ENCODE measurements at places on chromosomes 16 and 17.

GRCh38 chr17:75722076-75722475 lies 817 bp downstream of the ITGB4 start:
- DNase-seq: no peak

DNA sequence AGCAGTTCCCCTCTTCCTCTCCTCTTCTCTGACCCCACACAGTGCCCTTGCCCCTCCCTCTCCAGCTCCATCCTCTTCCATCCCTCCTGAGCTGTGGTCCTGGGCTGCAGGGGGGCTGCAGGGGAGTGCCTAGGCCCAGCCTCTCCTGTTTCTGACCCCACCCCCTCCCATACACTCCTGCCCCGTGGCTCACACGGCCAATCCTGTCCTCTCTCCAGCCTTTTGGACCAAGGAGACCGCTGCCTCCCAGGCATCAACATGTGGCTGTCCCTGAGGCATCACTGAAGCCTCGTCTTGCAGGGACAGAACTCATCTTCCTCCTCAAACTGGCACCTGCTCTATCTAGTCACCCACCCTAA lies 6.7 kb downstream of the CLUH start:
- no peak for DNase-seq

DNA sequence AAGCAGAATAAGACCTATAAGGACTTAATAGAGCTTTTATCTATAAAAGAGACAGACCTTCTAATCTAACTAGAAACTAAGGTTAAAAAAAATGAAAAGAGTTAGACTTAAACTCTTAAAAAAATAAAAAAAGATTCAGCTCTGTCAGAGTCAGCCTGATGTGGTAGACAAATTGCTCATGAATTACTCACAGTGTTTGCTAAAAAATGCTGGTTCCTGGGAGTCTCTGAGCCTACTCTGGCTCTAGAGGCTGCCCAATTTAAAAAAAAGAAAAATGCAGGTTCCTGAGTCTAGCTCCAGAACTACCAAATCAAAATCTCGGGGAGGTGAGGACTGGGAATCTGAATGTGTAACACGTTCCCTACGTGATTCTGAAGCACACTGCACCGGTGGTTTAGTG lies 18.1 kb downstream of the SOST start:
- DNase-seq: peak; percentile 20

DNA sequence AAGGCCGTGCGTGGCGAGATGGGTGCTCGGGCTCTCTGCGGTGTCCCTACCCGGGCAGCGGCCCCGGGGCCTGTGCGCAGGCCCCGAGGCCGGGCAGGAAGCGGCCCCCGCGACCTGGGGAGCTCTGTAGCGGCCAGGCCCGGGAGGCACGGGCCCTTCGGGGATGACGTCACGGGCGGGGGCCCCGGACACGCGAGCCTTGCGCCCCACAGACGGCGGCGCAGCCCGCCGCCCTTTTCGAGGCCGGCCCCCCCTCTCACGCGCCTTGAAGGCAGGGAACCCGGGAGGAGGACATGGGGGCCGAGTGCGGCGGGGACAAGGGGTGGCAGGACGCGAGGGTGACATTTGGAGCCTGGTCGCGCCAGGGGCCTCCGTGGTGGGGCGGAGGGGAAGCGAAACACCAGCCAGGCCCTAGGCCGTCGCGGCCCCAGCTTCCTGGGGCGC lies 1.1 kb downstream of the RAI1 start:
- peak; percentile 53 for DNase-seq

GRCh38 chr16:66911112-66911511 lies 7.6 kb downstream of the CDH16 start:
- DNase-seq: no peak

DNA sequence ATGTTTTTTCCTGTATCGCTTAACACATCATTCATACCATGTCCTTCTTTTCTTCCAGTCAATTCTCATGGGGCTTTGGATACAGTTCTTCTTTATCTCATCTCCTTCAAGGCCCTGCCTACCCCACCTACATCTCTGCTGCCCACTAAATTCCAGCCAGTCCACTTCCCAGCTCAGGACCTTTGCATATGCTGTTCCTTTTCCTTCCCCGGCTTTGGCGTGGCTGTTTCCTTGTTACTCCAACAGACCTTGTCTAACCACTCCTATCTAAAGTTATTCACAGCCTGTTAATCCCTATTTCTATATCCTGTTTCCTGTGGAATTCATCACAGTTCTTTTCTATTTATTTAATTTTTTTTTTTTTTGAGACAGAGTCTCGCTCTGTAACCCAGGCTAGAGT lies 6.6 kb upstream of the STAT3 start:
- no peak for DNase-seq

DNA sequence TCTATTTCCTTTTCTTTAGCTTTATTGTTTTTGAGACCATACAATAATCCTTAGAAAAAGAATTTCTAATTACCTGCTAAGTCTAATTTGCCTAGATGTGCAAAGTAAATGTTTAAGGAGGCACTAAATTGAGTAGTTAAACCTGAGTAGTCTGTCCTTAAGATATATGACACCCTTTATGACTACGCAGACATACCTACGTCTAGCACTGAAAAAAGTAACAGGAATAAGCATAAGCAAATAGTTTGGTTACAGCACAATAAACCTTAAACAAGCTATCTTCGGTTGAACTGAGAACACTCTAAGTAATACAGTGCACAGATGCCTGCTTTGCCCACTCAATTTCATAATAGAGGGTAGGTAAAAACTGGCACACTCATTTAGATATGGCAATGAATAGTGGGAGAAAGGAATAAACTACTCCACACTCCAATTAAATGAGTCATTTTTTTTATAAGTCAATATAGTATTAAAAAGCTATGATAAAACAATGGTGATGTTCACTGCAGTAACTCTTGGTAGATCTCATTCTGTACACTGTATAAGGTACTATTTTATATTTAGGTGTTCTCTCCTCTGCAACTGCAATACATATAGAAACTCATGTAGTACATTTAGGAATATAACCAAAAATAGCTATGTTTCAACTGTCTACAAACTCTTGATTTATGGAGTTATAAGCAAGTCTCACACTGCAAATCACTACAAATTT lies 19.7 kb upstream of the INTS2 start:
- no peak for DNase-seq

- no peak for DNase-seq
Observed at GRCh38 chr16:62954144-62955032, 918.1 kb upstream of the CDH8 start.

DNA sequence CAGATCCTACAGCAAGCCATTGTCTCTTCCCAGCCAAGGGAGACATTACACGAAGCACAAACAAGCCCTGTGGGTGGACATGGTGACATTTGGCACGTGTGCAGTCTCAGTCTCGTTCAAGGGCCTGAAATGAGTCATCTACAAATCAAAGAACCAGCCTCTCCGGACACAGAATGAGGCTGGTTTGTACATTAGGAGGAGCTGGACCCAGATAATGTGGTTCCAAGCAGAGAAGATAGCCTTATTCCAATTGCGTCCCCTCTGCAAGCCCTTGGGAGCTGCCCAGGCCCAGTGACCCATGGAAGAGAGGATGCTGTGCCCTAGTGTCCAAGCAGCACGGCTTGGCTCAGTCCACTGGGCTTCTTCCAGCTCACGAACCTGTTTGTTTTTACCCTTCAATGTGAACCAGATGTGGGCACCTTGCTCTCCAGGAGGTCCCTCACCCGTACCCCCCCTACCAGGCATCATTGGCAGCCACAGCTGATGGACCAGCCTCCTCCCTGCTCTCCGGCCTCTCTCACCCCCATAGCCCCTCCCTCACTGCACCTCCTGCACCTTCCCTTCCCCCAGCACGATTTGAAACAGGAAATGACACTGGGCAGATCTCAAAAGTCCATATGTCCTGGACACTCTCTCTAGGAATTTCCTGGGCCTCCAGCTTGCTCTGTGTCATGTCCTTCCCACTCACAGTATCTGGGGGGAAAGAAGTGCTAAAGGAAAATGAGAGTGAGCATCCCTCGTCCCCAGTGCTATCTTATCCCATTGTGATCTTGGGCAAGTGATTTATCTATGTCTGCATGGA lies 26.2 kb downstream of the KPNA2 start:
- DNase-seq: no peak

DNA sequence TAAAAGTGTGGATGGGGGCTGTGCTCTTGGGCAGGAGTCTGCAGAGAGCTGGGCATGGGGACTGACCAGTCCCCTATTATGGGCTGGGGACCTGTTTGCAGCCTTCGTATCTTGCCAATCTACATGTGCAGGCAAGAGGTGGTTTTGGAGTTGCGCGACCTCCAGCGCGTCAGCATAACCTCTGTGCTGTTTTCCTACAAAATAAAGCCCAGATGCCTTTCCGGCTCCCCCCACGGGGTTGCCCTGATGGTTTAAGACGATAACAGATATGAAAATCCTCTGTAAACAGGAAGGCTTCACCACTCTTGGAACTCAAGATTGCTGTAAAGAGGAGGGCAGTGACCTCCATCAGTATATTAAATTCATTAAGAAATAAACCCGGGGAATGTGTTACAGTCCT lies 16.5 kb upstream of the SPPL2C start:
- no peak for DNase-seq

GRCh38 chr17:66085221-66085620 lies 106.7 kb downstream of the CEP112 start:
- DNase-seq: no peak

DNA sequence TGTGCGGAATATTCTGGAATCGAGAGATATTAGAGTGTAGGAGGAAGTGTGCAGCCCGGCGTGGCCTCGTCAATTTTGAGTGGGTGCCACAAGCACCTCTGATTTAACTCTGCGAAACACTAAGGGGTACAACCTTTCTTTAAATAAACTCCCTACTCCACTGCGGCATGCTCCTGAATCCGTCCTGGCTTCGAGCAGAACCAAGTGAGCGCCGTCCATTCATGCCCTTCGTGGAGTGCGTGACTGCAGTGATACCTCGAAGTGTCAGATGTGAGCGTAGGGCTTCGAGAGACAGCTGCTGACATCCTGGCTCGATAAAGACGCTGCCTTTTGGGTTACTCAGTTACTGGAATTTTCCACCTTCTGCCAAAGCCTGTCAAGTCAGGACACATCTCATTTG lies 128.8 kb downstream of the FOXL1 start:
- DNase-seq: no peak

DNA sequence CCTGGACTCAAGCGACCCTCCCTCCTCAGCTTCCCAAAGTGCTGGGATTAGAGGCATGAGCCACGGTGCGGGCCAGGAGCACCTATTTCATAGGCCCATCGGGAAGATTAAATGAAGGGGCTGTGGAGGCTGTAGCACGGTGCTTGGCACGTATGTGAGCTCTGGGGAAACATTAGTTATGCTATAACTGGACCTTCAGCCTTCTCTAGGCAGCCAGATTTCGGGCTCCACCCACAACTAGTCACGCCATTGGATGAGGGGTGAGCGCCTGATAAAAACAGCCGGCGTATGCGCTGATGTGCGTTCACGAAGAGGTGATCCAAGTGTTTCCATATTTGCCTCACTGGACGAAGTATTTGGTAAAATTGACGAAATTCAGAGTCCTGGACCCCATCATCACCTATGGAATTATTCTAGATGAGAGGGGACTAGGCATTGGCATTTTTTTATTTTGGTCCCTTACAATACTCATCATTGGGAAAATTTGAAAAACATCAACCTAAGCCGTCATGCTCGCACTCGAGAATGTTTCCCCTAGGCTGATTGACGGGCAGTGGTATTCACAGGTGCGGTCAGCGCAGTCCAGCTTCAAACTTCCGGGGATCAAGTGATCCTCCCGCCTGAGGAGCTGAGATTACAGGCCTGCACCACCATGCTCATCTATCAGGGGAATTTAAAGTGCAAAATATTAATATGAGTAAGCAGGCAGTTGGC lies 1.8 kb upstream of the ANKRD11 start:
- no peak for DNase-seq

DNA sequence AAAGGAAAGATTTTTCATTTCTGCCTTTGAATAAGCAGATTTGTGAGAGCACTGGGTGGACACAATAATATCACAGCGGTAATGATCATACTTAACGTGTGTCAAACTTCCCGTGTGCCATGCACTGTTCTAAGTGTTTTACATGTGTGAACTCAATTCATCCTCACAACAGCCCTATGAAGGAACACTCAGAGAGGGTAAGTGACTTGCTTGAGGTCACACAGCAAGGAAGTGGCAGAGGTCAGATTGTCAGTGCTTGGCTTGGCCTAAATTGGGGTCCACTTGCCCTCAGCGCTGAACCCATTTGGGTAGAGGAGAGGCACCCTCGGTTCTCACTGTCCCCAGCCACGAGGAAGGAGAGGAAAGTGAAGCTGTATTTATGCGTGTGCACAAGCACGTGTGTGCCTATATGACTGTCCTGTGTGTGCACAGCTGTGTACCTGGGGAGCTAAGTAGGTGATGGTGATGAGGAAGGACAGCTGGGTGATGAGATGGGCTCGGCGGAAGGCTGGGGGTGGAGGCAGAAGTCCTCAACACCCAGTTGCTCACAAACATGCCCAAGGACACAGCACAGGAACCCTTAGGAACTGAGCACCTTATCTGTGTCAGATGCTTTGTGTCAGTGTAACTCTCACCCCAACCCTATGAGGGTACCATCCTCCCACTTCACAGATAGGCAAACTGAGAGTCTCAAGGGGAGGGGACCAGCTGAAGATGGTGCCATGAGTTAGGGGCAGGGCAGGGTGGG lies 9.8 kb upstream of the ADGRG3 start:
- DNase-seq: no peak

GRCh38 chr16:80058214-80058613 lies 457.7 kb upstream of the MAF start:
- DNase-seq: no peak

DNA sequence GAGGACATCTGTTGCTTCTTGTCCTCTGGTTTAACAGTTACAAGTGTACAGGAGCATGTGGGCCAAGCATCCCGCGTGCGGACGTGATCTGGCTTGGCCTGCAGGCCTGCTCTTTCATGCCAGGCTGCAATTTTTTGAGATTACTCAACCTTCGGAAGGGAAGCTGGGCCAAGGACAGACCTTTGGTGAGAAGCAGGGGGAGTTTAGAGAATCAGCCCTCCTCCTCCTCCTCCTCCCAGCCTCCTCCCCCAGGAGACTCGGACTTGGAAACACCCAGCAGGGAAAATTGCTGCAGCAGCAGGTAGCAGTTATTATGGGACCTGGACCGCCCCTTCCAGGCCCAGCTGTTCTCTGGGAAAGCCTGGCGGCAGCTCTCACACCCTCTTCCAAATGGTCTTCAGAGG lies 5.1 kb upstream of the KLHL36 start:
- peak; percentile 87 for DNase-seq

- DNase-seq: no peak
Observed at GRCh38 chr16:78269256-78269655, 169.8 kb downstream of the WWOX start.
